Activated CD8-positive, alpha-beta memory T cell treated with anti-CD3 and anti-CD28 coated beads for 4 hours (primary cell): ENCODE measurements at places on chromosomes 12 and 14.

- DNase-seq, result peak; percentile 80
Observed at GRCh38 chr14:50082784-50083466, 33.4 kb downstream of the VCPKMT start.

- no peak for DNase-seq
Observed at GRCh38 chr14:91380610-91381371, 36.8 kb downstream of the CCDC88C start.

GRCh38 chr14:64248689-64249088, 45.5 kb downstream of the ESR2 start:
- DNase-seq, result no peak

- no peak for DNase-seq
Observed at GRCh38 chr12:52197371-52198231, 5.8 kb upstream of the KRT80 start.

- no peak for DNase-seq
Observed at GRCh38 chr12:110222027-110222426, 59.0 kb upstream of the ATP2A2 start.

GRCh38 chr14:96584199-96584906, 82.2 kb downstream of the PAPOLA start:
- no peak for DNase-seq

DNA sequence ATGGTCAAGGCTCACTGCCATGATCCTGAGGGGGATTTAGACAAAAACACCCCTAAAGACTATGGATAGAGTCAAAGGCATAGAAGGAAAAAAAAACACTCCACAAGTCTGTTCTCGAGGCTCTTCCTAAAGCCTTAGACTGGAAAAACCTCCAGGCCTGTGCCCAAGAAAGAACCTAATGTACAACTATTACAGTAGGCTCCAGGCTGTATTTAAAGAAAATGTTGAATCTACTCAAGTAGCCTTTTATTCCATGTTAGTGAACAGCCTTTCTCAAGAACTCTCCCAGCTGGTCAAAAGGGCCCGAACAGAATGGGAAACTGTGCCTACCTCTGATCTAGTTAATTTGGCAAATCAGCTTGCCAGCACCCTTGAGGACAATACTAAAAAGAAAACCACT, 28.3 kb downstream of the GNPTAB start:
- no peak for DNase-seq

DNA sequence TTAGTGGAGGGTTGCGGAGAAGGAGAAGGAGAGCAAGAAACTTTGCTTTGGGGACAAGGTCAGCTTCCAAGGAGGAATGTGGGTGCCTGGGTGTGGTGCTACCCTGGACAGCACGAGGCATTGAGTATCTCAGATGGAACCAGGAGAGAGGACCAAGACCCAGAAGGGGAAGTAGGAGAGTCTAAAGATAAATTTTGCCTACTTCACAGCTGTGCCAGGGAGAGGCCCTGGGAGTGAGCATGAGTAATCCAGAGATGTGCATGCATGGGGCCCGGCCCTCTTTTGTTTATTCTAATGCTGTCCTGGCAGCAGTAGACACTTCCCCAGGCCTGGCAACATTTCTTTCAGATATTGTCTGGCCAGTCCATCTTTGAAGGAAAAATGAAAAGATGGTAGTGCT, 49.5 kb upstream of the GNPNAT1 start:
- DNase-seq, result no peak

DNA sequence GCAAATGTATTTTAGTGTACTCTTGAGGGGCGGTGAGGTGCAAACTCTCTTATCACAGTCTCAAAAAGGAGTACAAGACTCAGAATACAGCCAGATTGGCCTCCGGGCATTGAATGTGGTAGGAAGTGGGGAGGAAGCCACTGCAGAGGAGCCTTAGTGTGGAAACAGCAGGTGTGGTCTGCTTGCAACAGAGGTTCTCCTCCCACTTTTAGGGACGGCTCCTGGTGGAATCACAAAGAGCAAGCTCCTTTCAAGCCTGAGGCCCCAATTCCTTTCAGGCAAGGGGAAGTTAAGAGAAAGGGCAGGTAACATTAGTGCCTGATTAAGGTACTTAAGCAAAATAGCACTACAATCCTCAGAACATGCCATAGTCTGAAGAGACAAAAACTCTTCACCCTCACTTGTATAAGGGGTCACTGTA, 23.7 kb upstream of the SLC2A3 start:
- no peak for DNase-seq

GRCh38 chr12:105041186-105041585, 43.1 kb downstream of the ALDH1L2 start:
- DNase-seq, result no peak

DNA sequence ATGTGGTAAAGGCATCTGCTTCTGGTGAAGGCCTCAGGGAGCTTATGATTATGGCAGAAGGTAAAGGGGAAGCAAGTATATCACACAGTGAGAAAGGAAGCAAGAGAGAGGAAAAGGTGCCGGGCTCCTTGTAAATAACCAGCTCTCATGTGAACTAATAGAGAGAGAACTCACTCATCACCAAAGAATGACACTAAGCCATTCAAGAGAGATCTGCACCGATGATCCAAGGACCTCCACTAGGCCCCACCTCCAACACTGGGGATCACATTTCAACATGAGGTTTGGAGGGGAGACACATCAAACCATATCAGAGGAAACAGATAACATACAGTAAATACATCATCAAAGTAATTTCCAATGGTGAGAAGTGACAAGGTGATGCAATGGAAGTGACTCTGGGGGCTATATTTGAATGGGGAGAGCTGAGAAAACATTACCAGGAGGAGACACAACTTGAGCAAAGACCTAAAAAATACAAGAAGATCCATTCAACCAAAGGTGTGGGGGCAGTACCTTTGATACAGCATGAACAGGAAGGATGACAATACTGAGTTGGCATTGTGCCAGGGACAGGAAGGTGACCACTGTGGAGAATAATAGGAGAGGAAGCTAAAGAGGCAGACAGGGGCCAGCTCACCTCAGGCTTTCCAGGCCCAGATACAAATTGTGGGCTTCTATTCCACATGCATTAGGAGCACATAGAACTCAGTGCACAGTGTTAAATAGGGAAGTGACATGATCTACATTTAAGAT, 134.4 kb upstream of the GRIP1 start:
- DNase-seq, result no peak

DNA sequence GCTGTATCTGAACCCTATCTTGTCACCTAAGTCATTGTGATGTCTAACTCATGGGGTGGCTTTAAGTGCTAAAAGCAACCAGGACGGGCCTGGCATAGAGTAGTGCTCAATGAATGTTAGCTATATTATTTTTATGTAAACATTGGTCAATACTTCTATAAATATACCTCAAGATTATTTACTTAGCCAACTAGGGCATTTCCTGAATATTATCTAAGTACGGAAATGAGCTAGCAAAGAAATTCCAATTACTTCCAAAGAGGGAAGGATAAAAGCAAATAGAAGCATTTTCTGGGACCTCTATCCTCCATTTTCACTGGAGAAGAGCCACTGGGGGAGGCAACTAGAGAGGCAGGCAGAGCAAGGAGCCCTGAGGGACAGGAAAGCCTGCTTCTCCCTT, 20.6 kb downstream of the CCDC92 start:
- no peak for DNase-seq

GRCh38 chr14:88242446-88242845, 80.6 kb downstream of the KCNK10 start:
- no peak for DNase-seq

DNA sequence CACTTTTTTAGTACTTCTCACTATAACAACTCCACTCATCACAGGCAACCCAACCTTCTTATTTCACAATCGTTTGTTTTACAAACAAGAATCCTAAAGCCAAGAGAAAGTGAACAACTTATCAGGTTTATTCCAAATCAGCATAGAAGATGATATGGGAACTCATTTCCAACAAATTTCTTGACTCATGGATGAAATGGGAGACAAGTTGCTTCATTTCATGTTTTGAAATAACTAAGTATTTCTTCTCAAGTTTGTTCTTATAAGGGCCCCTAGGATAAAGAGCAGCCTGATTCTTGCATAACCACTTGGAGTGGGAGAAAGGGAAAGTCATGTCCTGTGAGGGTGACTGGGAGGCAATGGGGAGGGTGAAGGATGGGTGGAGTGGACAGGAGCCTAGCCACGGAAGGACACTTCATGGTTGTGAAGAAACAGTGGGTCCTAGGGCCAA, 168.3 kb downstream of the DUSP6 start:
- DNase-seq, result no peak

- DNase-seq, result peak; percentile 33
Observed at GRCh38 chr12:122021822-122022392, at the start of gene BCL7A. Gene BCL7A, plus strand, starts transcription at chr12:122021884. Its CDS starts 208 bp downstream, at chr12:122022092.

DNA sequence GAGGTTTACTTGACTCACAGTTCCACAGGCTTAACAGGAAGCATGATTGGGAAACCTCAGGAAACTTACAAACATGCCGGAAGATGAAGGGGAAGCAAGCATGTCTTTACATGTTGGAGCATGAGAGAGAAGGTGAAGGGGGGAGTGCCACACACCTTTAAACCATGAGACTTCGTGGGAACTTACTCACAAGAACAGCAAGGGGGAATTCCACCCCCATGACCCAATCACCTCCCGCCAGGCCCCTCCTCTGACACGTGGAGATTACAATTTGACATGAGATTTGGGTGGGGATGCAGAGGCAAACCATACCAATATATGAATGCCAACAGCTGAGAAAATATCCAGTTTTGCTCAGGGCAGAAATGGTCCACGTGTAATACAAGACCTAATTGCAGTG, 518.6 kb downstream of the VRK1 start:
- DNase-seq, result no peak

DNA sequence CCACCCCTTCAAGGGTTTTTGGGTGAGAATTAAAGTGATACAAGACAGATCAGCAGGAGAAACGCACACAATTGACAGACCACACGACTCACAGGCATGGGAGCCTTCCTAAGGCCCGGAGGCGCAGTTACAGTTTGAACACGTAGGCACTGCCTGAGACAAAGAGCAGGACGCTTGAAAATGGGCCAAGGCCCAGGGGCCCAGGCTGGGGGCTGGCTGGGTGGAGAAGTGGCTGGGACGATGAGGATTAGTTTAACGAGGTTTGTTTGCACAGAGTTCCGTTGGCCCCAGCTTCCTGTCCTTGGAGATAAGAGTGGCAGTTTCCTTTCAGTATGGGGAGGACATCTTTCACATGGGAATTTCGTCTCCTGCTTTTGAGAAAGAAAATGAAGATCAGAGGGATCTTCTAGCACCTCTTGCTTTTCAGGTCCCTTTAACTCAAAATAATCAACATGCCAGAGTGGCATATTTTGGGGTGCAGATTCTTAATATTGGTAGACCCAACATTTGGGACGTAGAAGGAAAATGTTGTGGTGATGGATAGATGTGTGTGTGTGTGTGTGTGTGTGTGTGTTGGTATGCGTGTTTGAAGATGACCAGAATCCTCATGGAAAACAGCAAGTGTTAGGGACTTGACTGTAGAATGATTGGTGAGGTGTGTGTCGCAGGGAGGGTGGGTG, 44.6 kb downstream of the DLK1 start:
- no peak for DNase-seq

DNA sequence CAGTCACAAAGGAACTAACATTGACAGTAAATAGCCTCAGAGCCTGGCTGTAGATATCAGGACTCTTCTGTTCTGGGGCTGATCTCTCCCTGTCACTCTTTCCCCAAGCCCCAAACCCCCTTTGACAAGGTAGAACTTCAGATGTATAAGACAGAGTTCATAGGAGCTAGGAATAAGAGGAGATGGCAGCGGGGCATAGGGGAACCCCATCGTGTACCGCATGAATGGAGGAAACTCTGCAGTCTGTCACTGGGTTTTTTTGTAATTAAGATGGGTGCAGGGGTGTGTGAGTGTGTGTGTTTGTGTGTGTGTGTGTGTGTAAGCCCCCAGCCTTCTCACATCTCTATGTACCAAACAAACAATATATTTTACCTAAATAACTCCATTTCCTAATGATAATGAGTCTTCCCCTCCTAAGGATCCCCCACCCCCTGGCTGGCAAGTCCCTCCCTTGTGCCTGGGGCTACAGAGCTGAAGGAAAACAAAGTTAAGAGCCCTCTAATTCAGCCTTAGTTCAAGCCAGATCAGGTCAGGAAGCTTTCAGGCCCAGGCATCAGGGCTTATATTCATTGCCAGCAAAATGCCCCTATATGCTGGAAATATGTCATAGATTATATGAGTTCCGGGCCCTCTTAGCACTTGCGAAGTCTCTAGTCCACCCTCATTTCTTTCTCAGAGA, 9.1 kb upstream of the HOXC4 start:
- no peak for DNase-seq

- DNase-seq, result no peak
Observed at GRCh38 chr14:76867516-76868453, 41.6 kb downstream of the LRRC74A start.

- no peak for DNase-seq
Observed at GRCh38 chr12:109879351-109880042, 844 bp downstream of the GLTP start.

DNA sequence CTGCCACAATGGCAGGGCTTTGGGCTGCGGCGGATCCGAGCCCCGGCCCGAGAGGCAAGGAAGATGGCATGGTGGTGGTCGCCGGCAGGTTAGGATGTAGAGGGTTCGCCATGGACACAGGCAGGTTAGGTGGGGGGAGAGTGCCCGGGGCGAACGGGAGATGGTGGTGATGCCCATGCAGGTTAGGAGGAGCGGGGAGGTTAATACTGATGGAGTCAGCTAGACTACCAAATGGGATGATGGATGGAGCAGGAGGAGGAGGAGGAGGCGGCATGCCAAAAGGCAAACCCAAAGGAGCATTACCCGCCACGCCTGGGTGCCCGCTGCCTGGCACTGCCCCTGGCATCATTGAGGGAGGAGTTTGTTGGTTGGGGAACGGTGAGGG, 6.2 kb downstream of the MYL6 start:
- no peak for DNase-seq

DNA sequence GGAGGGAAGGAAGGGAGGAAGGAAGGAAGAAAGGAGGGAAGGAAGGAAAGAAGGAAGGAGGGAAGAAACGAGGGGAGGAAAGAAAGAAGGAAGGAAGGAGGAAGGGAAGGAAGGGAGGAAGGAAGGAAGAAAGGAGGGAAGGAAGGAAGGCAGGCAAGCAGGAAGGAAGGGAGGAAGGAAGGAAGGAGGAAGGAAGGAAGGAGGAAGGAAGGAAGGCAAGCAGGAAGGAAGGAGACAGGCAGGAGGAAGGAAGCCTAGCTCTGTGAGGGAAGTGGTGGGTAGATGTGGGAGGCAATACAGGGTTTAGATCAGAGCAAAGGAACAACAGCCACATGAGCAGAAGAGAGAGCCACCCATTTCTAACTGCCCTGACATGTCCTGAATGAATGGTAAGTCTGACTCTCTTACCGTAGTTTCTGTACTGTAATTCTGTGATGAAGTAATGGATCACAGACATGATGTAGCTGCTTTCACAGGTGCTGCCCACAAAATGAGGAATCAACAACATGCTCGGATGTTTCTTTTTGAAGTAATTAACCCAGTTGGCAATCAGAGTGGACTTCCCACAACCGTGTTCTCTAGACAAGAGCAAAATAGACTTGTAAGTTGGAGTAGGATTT, 24.4 kb upstream of the HSP90B1 start:
- DNase-seq, result no peak

GRCh38 chr12:1591034-1591433, 3.3 kb downstream of the FBXL14 start:
- DNase-seq, result no peak
